Astrocyte (in vitro differentiated cells and primary cell): ENCODE measurements at places on chromosomes 11 and 22. TPM values are rescaled to one million over a fixed set of nuclear protein-coding genes. Genes with fewer than 3 reads are reported as not detected.

DNA sequence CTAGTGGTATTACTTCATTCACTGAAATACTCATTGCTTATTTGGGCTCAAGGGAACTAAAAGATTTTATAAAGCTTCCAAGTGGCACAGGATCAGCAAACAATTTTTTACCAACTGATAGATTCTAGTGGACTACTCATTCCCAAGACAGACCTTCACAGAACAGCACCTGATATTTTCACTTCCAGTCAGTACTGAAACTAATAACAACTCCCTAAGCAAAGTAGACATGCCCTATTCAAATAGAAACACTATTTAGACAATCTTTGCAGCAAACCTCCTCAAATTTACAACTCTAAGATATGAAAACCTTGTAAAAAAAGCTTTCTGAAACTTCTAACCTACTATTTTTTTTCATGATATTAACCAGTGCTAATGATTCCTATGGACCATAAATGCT, 2345.8 kb downstream of the LRRC4C start:
- H3K27me3 ChIP-seq, result no peaks in the 10 kb centered on the region
- no peaks in the 10 kb centered on the region for H3K4me1 ChIP-seq
- no peaks in the 10 kb centered on the region for H3K36me3 ChIP-seq
- H3K4me3 ChIP-seq, result no peak overlapping the region
- no peak for DNase-seq

GRCh38 chr22:44828193-44828592, 75.8 kb downstream of the ARHGAP8 start:
- DNase-seq, result no peak
- H3K27me3 ChIP-seq, result peaks cover 1% of the 10 kb centered on the region
- H3K4me3 ChIP-seq, result no peak overlapping the region

DNA sequence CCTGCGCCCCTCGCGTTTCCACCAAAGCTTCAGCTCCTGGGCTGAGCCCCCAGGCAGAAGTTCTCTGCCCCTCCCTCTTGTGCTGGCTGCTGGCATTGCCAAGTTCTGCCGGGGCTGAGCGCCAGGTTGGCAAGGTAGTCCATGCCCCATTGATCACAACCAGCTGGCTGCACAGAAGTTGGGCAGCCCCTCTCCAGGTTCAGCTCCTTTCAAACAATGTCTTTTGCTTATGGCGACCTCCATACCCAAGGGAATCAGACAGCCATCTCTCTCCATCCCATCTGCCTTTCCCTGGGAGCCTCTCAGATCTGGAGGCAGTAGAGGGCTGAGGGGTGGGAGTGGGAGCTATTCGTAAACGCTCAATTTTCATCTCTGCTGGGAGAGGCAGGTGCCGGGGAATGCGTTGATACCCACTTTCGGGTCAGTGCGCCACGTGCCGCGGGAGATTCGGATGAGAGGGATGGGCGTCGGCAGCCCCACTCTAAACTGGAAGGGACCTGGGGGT, 1.5 kb downstream of the ADAMTS8 start:
- H3K36me3 ChIP-seq, result no peaks in the 10 kb centered on the region
- H3K27ac ChIP-seq, result no peak overlapping the region
- H3K27me3 ChIP-seq, result peaks cover 77% of the 10 kb centered on the region
- no peaks in the 10 kb centered on the region for H3K4me1 ChIP-seq
- H3K4me3 ChIP-seq, result no peak overlapping the region

GRCh38 chr11:82831364-82831763, 68.9 kb downstream of the PRCP start:
- no peaks in the 10 kb centered on the region for H3K27me3 ChIP-seq
- H3K4me1 ChIP-seq, result no peaks in the 10 kb centered on the region

GRCh38 chr11:121946514-121946913, 169.5 kb downstream of the BLID start:
- DNase-seq, result no peak
- H3K4me3 ChIP-seq, result no peak overlapping the region
- H3K27me3 ChIP-seq, result no peaks in the 10 kb centered on the region
- H3K36me3 ChIP-seq, result no peaks in the 10 kb centered on the region
- no peaks in the 10 kb centered on the region for H3K4me1 ChIP-seq

CARNS1 gene
- total RNA-seq, result 0.10 and 0.23 TPM in 2 replicates

ROM1 gene
- total RNA-seq, result 0.79 and 1.3 TPM in 2 replicates

MYO18B gene
- total RNA-seq, result 0.07 TPM in 2 replicates

RTN4R gene
- 1.9 and 2.9 TPM in 2 replicates for total RNA-seq
